NCI-H187 (cell line): ENCODE measurements at places on chromosomes 3 and 15.

GRCh38 chr3:27201492-27201891 lies 167.7 kb downstream of the NEK10 start:
- DNase-seq = no peak

DNA sequence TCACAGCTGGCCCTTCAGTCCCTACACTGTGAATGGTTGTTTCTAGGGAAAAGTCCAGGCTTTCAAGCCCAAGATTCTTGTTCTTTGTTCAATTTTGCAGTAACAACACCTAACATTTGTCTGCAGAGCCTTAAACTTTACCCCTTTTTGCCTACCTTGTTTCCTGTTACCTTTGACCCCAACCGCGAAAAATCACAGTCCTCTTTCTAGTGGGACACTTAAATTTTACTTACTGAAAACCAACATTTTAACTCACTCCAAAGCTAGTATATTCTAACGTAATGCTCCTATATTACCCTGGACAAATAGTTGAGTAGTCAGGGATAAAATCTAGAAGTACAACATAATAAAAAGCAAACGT lies 649 bp upstream of the PIK3CB start:
- no peak for DNase-seq

DNA sequence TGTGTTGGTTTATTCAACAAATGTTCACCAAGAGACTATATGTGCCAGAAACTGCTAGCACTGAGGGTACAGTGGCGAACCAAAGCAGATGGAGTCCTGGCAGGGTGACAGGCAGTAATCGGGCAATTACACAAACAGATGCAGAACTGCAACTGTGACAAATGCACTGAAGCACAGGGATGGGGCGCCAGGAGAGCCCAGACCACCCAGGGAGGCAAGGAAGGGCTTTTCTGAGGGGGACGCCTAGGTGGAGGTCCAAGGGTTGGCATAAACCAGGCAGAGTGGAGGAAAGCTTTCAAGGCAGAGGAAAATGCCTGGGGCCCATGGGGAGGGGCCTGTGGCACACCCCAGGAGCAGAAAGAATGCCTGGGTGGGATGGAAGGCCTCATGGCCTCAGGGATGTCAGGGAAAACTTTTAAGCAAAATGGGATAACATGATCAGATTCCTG lies 5.5 kb downstream of the DIS3L start:
- no peak for DNase-seq

DNA sequence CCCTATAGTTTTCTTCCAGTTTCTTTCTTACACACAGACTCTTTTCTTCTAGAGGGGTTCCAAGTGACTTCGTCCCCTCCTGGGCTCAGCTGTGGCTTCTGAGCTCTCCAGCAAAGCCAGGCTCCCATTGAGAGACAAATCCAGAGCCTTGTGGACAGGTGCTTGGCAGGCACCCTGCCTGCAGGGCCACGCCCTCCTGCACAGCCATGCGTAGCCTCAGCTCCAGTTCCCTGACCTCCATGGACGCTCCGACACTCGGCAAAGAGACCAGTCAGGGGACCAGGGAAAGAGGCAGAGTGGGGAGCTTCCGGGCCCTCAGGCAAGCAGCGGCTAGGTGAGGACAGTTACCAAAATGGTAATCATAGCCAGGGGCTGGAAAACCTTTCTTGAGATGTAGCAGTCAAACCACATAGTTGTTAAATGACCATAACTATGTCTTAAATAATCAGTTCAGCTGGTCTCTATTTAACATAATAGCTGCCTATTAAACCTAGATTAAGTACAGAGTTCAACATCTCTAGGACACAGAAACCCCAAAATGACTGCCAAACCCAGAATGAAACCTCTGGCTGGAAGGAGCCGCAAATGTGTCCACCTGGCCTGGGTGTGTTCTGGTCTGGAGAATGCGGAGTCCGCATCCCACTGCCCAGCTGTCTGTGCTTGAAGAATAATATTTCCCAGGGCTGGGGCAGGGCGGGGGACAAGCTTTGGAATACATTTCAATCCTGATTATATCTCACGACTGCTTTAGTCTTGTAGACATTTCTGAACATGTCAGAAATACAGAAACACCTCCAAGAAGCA lies 69.3 kb upstream of the RGMA start:
- no peak for DNase-seq

DNA sequence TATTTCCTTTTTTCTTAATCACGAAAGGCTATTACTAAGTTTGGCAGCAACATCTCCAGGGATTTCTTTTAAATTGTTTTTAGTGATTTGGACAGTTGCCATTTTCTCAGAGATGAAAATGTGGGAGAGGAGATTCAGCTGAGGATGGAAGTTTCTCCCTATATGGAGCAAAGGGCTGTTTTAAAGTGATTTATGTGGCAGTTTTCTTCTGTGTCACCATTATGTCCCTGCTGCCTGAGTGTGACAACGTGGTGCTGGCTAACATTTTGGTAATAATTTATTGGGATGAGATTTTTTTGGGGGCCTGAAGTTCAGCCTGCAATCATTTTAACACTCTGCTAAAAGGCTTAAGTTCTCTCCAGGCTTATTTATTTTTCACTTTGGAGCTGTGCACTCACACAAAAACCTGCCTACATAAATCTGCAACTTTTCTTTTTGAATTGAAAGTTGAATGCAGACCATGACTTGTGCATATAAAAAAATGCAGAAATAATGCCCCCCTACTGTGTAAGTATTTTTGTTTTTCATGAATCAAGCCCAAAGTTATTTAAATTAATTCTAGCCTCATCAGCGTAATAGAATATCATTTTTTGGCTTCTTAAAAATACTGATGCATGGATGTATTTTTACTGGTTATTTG lies 210.9 kb downstream of the ZIC1 start:
- no peak for DNase-seq

GRCh38 chr3:115655761-115656282 lies 32.5 kb downstream of the GAP43 start:
- DNase-seq = no peak

DNA sequence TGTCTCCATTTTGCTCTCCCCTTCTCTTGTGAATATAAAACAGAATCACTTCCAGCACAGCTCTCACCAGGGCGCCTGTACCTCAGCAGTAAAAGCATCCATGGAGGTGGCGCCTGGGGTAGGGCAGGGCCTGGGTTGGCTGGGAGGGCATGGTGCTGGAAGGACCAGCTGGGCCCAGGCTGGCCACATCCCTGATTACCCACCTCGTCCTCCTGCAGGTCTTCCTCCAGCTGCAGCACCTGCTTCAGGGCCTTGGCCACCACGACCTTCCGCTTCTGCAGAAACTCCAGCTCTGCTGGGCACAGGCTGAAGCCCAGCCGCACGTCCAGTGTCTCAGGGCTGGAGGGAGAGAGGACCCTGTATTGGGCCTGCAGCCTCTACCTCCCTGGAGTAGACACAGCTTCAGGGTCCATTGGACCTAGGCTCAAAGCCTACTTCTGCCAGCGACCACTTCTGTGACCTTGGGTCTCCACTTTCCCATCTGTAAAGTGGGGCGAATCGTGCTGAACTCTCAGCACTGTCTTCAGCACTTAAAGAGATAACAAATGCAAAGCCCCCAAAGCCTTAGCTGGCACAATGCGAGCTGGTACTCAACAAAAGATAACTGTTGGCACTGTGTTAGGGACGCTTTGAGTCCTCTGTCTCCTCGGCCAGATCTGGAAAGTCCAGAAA lies 23.8 kb downstream of the PLA2G4E start:
- no peak for DNase-seq

DNA sequence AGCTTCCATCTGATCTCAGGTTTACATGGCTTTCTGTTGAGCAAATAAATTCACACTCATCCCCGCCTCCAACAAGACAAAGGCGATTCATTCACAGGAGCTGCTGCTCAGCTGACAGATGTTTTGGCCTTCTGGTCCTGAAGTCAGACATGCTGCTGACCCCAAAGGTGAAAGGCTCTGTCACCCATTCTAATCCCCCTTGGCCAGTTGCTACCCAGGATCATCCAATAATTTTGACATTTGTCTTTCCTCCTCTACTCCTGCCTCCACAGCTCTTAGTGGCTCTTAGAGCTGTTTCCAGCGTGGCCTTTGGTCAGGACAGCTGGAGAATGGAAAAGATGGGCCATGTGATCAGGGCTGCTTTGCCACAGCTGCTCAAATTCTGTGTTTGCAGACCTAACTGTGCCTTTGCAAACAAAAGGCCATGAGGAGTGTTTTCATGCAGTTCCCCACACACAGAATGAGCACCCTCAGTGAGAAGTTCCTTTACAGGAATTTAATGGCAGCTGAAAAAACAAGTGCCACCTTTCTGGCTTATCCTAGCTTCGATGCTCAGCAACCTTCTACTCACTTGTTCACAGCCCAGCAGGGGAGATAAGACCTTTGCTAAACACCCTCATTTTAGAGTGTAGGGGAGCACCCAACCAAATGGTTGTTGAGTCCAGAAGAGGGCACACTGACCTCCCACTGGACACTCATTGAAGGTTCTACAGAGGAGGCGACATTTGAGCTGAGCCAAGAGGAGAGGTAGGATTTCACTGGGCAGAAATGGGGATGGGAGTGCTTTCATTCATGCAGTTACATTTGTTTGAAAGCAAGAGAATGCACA lies 39.0 kb downstream of the CYP19A1 start:
- no peak for DNase-seq

- DNase-seq = no peak
Observed at GRCh38 chr15:78638658-78639314, 2.2 kb downstream of the CHRNB4 start.

- no peak for DNase-seq
Observed at GRCh38 chr3:24137958-24138875, 193.1 kb downstream of the NR1D2 start.

GRCh38 chr15:33089878-33090757 lies 104.4 kb downstream of the FMN1 start:
- no peak for DNase-seq

GRCh38 chr3:167941234-167941995 lies 154.3 kb downstream of the GOLIM4 start:
- DNase-seq = peak; percentile 47

DNA sequence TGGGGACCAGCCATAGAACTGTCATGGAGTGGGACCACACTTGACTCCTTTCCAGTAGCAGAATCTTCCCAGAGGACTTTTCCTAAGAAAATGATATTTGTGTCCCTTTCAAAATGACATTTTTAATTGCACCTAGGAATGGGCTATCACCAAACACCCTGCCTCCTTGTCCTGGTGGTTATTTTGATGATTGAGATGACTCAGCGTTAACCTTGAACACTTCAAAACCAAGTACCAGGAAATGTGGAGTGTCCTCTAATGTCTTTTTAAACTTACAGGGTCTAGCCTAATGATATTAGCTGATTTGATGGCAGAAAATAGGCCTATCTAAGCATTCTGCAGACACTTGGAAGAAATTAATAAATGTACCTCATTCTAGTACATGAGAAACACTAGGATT lies 90.7 kb downstream of the HHLA2 start:
- no peak for DNase-seq

GRCh38 chr15:101090428-101090790 lies 161.4 kb downstream of the CHSY1 start:
- DNase-seq = no peak

DNA sequence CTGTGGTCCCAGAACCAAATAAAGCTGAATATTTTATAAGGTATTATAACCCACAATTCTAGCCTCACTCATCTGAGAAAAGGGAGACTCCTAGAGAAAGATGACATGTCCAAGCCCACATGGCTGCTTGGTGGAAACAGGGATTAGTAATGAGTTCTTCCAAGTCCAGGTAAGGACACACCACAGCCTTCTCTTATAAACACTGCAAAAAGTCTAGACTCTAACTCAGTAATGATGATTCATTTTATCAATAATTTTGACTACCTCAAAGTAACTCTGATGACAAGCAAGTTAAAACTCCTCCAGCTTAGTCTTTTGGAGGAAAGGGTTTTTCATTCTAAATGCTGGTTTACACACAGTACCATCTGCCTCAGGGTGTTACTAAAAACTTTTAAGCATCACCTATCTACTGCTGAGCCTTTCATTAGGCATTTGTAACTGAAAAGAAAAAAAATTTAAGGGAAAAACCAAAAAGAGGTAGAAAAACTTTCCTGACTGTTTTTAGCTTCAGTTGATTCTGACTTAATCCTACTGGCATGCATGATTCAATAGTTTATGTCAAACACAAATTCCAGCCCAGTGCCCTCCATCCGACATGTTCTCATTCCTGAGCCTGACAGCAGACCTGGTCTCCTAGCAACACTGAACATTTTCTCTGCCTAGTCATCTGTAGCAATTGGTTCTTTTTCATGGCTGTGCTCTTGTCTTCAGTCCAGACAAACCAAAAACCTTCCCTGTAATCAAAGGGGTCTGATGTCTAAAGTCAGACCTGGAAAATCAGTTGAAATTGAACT lies 43.9 kb downstream of the P3H2 start:
- DNase-seq = no peak

- no peak for DNase-seq
Observed at GRCh38 chr3:9653565-9654248, 4.4 kb downstream of the MTMR14 start.

- no peak for DNase-seq
Observed at GRCh38 chr3:66465034-66465433, 35.8 kb downstream of the LRIG1 start.

DNA sequence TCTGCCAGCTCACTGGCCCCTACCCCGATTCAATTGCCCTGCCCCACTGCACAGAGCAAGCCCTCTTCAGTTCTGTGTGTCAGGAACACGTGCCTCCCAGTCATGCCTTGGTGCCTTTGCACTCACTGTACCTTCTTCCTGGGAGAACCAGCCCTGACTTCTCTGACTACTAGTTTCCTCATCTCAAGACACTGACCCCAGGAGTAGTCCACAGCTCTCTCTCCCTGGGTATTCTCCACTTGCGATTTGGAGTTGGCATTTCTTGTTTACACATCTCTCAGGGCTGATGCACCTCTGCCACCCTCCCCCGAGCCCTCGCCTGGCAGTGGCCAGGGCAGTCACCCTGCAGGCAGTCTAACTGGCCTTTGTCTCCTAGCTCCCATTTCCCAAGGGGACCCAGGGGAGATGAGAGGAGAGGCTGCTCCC lies 5.7 kb downstream of the CISH start:
- DNase-seq = no peak

DNA sequence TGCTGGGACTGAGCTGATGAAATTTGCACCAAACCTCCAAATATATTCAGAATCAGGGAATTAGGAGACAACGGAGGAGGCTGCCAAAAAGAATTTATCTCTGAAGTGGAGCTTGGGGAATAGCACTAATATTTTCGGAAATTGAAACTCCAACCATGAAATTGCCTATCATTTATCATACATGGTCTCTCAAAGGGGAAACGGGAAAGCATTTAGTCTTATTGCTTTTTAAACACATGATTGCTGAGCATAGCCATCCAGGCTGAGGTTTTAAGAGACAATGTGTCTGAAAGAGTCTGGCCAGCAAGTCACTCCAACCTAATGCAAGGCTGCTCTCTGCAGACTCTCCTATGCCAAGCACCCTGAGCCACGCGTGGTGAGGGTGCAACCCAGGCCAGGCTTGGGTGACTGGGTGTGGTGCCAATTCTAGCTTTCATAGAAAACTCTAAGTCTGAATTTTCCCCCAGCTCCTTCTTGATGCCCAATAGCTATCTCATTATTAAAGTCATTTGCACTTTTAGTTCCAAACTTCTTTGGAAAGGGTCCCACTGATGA lies 200.2 kb downstream of the RPLP1 start:
- no peak for DNase-seq

- DNase-seq = no peak
Observed at GRCh38 chr3:38331257-38332022, 15.1 kb upstream of the XYLB start.
